Epithelial cell of proximal tubule (primary cell): ENCODE measurements at places on chromosomes 6 and 20.
A peak's percentile ranks its signal among the peaks of the same experiment; 100 is the strongest.

- DNase-seq, result no peak
These were observed at the start of gene CUL9 for GRCh38 chr6:43181942-43182860. CUL9 (plus strand) TSS chr6:43182196; CDS start chr6:43184311, 2,115 bp downstream.

- DNase-seq, result no peak
These were observed 26.1 kb upstream of the ZNF831 start for GRCh38 chr20:59137532-59137931.

GRCh38 chr6:163460307-163460782 lies 45.8 kb downstream of the QKI start:
- peak; percentile 42 for DNase-seq

GRCh38 chr20:37291724-37292126 lies 2.3 kb downstream of the MANBAL start:
- no peak for DNase-seq

GRCh38 chr20:56802805-56803204 lies 173.7 kb downstream of the TFAP2C start:
- no peak for DNase-seq

GRCh38 chr6:136983687-136984086 lies 61.1 kb downstream of the IL20RA start:
- no peak for DNase-seq

- DNase-seq, result no peak
These were observed 172.1 kb upstream of the RUNX2 start for GRCh38 chr6:45156075-45156474.

- no peak for DNase-seq
These were observed 61.3 kb downstream of the UNC5CL start for GRCh38 chr6:40977695-40978094.

- DNase-seq, result no peak
These were observed 53.5 kb downstream of the RCAN2 start for GRCh38 chr6:46437671-46438221.

DNA sequence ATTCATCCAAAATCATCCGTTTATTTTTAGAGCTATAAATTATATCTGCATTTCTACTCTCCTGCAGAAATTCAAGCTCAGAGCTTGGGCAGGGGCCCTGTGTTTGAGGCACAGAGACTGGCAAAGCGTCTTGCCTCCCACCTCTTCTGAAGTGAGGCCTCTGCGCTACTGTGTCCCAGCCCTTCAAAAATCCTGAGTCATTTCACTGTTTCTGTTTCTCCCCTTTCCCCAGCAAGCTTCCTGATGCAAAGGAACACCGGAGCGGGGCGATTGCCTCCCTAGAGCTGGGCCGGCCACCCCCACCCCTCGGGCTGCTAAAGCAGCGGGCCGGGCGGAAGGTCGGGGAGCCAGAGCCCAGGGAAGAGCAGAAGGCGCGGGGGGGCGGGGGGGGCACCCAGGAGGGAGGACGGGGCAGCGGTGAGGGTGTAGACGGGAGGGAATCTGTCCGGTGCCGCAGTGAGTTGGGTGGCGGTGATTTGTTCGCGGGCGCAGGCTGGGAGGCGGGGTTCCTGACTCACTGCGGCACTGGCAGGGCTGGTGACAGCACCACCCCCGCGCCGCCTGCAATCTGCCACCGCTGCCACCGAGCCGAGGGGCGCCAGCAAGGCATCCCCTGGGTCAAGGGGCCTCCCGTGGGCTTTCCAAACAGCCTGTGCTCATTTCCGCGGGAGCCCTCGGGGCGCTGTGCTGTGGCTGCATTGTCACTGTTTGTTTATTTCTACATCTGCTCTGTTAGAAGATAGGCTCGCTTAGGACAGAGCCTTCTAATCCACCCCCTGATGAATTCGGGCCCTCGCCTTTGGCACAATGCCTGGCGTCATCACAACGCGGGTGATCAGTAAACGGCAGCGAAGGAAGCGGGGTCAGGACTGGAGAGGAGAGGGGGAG lies 46.5 kb upstream of the SNAP25 start:
- no peak for DNase-seq

DNA sequence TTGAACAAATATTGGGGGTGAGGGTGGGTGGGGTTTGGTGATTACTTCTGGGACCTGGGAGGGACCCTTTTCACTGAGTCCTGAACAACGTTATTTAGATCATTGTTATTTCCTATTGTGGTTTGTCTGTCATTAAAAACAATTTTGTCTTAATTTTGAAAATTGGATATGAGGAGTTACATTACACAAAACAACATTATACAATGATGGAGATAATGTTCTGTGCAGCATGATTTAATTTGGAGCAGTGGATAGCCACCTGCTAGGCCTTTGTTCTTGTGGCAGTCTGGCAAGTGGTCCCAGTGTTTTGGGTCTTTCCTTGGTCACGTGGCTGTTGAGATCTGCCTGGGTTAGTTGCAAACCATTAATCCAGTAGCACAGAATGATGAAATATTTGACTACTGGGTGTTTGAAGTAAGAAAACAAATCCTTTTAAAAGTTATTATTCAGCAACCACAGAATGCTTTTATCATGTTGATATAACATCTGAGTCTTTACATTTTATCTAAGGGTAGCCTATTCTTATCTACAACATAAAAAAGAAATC lies 172.8 kb downstream of the CDKAL1 start:
- no peak for DNase-seq

GRCh38 chr6:169702840-169703246 lies 917 bp downstream of the C6orf120 start:
- no peak for DNase-seq

DNA sequence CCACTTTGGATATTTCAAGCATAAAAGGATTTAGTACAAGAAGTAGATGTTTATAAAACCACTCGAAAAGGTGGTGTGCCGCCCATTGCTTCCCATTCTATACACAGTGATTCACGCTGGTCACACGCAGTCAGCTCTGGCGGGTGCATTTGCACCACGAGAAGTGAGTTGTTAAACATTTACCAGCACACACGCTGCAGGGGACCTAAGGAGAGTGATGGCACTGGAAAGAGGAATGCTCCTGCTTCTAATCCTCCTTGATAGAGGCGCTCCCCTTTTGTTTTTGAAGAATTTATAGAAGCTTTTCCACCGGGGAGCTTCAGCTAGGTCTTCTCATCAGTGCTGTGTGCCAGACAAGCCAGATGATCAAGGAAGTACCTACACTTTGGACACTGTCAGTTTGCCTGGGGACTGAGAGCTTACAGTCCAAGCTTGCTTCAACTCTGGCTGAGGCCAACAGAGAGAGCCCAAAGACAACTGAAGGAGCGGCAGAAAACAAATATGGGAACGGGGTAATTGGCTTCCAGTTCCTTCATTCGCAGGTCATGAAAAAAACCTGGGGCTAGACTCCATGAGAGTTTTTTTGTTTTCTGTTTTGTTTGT lies 31.2 kb downstream of the MUC22 start:
- DNase-seq, result peak; percentile 83

DNA sequence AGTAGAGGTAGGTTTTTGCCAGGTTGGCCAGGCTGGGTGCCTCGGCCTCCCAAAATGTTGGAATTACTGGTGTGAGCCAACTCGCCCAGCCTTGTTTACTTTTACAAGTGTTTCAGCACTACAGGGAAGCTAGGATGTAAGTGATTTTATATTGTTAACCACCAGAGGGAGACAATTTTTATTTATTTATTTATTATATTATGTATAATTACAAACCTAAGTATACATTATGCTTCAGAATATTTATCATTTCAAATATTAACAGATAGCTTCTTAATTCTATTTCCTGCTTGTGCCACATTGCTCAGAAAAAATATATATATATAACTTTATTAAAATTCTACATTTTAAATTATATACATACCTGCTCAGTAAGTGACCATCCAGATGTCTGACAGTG lies 9.8 kb downstream of the MMUT start:
- DNase-seq, result no peak

- no peak for DNase-seq
These were observed 67.2 kb downstream of the PLCB4 start for GRCh38 chr20:9136114-9136513.

DNA sequence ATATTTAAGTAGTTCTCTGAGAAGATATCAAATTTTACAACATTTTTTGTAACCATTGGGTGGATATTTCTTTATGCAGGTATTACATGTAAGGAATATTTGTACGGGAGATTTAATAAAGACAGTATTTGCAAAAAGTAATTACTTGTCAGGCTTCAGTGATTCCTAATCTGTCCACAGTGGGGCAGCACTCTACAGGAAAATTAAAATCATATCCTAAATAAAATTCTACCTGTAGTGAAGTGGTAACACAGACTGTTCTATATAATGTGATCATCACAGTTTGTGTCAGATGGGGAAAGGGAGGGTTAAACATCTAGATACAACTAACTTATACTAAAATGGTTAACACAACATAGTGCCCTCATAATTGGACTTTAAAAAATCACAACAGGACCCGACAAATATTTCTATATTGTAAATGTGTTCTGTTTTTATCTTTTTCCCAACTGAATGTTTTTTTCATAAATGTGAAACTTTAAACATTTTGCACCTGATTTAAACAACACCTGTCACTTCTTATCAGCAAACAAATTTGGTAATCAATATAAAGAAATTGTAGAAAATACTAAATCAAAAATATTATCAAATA lies 145.6 kb upstream of the MANEA start:
- DNase-seq, result peak; percentile 1

DNA sequence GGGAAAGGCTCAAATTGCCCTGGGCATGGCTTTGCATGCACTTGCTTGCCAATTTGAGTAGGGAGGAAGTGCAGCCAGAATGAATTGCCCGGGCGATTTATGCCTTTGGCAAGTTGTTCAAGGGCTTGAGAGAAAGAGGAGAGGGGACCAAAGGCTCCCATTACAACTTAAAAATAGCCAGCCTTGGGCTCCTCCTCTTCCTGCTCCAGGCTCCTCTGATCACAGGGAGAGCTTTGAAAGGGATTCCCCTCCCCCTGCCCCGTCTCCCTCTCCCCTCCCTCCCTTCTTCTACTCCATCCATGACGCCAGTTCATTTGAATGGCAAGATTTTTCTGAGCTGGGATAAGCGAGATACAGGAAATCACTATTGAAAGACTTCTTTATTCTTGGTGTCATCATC lies 304.9 kb upstream of the JAG1 start:
- DNase-seq, result no peak

DNA sequence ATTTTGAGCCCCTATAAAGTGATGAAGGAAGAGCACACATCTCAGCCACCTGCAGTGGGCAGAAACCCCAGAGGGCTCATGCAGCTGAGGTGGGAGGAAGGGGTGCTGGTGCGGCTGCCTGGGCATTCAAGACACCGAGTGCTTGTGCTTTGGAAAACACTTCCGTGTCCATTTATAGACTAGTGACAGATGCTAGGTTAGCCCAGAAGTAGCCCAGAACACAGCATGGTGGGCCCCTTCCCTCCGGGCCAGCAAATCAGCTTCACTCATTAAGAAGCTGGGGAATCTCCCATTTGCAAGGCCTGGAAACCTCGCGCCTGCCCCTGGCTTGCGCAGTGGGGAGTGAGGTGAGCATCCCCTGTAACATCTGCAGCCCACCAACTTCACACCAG lies 12.9 kb downstream of the BEND3 start:
- DNase-seq, result no peak

DNA sequence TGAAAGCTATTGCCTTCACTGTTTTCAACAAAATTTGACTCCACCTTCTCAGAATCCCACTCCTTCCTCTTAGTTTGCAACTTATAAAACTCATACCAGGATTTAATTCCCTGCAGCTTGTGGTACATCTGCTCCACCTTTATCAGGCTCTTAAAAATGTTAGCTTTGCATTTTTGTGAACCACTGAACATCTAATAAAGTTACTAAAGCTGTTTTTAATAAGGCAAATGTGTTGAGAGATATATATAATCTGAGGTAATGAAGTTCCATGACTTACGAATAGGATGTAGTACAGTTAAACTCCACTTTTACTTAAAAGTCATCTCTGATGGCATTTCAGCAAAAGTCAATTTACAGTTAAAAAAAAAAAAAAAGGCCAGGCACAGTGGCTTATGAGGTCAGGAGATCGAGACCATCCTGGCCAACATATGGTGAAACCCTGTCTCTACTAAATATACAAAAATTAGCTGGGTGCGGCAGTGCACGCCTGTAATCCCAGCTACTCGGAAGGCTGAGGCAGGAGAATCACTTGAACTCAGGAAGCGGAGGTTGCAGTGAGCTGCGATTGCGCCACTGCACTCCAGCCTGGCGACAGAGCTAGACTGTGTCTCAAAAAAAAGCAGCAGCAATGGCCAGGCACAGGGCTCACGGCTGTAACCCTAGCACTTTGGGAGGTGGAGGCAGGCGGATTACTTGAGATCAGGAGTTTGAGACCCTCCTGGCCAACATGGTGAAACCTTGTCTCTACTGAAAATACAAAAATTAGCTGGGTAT lies 106.2 kb downstream of the KIF13A start:
- DNase-seq, result no peak

- DNase-seq, result no peak
These were observed 27.6 kb upstream of the NFATC2 start for GRCh38 chr20:51569815-51570738.

DNA sequence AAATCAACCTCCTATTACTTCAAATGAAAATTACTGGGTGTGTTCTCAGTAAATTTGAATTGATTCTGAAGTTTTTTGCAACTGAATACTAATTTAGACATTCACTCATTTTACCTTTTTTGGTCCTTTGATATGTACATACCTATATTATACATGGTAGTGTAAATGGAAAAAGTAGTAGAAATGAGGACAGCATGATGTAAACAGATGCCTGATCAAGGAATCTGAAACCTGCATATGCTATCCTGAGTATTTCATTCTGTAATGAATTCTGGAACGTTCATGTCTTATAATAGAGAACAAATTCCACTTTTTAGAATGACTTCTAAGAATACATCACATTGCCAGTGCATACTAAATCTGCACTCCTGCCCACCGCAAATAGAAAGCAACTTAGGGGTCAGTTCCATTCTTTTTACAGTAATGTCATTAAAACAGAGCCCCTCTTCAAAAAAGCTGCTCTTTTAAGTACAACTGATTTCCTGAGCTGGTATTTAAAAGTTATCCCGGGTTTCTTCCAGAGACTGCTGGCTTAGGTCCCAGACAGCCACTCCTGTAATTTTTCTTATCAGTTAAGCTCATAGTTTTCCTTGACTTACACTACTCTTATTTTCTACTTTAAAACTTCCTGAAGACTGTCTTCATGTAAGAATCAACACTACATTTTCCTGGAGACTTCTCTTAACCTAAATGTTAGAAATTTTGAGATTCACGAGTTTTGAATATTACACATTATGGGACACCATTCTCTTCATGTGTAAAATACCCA lies 48.4 kb downstream of the MAP3K7 start:
- DNase-seq, result no peak

DNA sequence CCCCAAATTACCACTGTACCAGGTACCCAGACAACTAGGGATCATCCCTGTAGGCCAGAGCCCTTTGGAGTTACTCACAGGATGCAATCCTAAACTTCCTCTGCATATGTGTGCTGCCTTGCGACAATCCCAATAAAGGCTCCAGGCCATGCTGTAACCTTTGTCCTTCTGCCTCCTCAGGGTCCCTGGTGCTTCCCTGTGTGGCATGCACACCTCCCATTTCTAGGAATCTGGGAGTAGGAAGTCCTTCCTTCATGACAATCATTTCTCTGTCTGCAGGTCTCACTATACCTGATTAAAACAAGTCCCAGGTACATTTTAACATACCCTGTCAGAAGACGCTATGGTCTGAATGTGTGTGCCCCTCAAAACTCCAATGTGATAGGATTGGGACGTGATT lies 37.0 kb upstream of the MCUR1 start:
- no peak for DNase-seq

GRCh38 chr6:49939993-49940498 lies 23.9 kb downstream of the DEFB114 start:
- DNase-seq, result peak; percentile 2

- no peak for DNase-seq
These were observed 45.6 kb downstream of the PYGB start for GRCh38 chr20:25293507-25293906.

GRCh38 chr20:49866051-49866450 lies 49.3 kb downstream of the SPATA2 start:
- DNase-seq, result no peak

- DNase-seq, result no peak
These were observed 9.0 kb downstream of the CST9 start for GRCh38 chr20:23596579-23597250.
